ENCODE measurements at places on chromosomes 4 and X.

DNA sequence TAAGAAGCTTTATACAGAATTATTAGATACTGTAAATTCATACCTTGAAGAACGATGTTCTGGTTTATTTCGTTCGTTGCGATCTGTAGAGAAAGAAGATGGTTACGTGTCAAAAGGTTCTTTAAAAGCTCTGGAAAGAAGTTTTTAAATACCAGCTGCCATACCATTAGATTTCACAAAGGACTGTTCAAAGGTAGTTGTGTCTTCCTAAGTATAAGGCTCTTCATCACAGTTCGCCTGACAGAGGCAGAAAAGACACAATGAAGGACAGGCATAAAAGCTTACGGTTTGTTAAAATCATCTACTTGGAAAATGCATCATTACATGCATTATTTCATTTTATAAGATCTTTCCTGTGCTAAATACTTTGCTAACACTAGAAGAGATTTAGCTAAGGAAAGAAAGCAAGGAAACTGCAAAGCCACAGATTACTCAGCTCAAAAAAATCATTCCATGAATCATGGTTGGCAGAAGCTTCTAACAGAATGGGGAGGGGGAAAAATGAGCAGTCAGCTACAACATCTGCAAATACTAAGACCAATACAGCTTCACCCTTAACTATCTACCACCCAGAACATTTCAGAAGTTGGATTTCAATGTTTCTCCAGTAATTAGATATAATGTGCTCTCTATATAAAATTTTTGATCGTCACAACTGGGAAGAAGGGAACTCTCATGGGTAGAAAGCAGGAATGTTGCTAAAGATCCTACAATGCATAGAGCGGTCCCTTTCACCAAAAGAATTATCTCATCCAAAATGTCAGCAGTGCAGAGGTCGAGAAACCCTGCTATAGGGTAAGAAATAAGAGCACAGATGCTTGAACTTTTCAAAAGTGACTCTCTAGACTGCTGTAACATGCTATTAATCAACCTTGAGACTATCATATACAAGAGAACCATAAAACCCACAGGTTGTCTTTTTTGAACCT is 50.7 kb upstream of the PRSS48 start:
- DNase-seq = peak; percentile 89

DNA sequence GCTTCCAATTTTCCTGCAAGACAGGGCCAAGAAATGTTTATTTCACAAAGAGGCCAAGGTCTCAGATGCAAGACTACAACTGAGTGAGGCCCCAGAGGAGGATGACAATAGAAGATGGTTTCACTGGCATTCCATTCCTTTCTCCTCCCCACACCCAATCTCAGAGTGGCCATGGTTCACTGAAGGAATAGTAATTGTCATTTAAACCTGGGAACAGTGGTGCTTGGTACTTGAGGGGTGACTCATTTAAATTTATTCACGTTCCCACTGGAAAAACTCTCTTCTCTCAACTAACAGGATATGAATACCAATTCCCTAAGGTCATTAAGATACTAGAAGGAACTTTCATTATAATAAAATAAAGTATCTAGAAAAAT is 35.3 kb upstream of the CXCL8 start:
- peak; percentile 88 for DNase-seq

DNA sequence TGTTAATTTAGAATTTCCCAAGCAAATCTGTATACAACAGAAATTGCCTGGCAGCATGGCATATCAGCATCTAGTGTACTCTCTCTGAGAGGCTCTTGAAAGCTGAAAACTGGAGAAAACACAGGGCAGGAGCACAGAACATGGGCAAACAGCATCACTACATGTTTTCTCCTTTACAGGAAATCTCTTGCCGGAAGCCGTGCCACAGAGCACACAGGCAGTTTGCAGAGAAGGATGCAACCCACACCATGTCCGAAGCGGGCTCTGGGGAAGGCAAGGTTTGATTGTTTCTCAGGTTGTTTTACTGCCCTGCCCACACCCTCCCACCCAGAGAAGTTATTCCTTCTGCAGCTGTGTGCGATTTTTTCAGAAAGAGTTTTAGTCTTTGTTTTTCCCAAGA is 41.1 kb upstream of the FAM9C start:
- DNase-seq = no peak

DNA sequence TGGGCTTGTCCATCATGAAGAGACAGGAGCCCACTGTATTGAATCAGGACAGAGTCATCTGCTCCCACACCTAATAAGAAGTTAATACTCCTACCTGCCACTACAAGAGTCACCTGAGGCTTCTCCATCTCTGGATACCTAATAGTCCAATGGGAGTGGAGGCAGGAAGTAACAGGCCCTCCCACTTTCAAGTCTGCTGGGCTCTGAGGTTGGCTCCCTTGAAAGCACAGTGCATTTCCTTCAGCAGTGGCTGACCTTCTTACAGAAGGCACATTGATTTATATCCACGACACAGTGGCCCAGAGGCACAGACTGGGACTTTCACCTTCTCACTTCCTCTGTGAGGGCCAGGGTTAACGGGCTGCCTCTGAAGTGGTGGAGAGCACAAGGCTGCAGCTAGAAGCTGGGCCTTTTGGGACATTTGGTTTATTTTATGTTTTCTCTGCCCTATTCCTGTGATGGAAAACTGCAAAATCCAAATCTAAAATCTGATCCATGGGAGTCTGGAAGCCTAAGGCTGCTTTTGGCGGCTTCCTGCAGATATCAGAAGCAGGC is 38.1 kb downstream of the FRG2 start:
- DNase-seq = no peak

DNA sequence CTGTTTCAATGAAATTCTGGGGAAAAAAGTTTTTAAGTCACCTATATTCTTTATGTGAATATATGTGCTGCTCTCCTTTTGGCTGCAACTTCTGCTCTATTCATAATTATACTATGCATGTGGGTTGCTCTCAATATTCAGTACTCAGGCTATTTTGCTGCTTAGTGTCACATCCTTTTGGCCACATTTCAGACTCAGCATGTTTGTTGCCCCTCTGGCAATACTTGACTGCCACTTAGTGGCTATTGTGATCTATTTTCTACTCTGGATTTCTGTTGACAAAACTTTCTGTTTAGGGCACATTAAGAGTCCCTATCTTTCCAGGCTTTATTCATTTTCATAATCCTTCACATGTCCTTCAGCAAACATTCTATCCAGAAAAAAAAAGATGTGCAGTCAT is 15.8 kb upstream of the CT45A1 start:
- no peak for DNase-seq

GRCh38 chrX:78111140-78111931 is 7.3 kb downstream of the PGK1 start:
- no peak for DNase-seq

DNA sequence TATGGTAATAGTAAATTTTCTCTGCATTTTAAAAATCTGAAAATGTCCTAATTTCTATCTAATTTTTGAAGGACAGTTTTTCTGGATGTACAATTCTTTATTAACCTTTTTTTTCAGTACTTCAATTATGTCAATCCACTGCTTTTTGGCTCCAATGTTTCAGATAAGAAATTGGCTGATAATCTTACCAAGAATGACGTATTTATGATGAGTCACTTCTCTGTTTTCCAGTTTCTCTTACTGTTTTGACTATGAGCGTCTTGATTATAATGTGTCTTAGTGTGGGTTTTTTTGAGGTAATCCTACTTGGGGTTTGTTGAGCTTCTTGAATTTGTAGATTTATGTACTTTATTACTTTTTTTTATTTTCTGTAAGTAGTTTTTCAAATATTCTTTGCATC is 47.2 kb downstream of the UGT2B11 start:
- DNase-seq = no peak

DNA sequence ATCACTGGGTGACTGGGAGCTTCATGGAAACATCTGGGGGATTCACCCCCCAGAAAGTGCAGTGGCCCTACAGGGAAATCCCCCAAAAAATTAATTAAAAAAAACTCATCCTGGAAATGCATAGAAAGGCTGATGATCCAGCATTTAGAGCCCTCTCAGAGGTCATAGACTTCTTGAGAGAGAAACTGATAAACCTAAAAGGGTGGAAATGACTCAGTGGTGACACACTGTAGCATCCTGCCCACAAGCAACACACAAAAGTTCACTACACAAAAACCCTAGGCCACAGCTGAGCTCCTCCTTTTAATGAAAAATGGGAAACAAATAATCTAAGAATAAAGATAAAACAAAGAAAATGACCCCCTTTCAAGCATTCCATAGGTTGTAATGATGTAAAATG is 911.5 kb downstream of the GLUD2 start:
- DNase-seq = no peak

DNA sequence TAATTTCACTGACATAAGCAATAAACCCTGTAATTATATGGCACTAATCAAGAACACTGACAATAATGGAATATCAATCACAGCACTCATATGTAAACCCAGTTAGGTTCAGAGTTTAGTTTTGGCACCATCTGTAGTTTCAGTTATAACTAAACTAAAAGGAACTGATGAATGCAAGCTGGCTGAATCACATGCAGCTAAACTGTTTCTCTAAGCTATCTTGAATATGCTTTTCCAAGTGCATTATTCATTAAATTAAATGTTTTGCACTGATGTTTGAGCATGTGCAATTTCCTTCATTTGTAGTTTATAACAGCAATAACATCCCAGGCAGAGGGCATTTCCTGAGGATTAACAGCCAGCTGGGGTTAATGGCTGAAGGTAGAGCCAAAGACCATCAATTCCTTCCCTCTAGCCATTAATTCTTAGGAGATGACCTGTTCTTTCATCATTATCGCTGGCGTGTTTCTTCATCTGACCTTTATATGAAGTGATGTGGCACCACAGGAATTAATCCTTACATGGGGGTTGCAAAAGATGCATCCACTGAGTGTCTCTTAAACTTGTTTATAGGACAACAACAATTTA is 562.8 kb upstream of the IGFBP7 start:
- DNase-seq = no peak

- no peak for DNase-seq
Observed at GRCh38 chr4:5341526-5341925, 290.2 kb downstream of the STK32B start.

- no peak for DNase-seq
Observed at GRCh38 chr4:109682875-109683274, 20.4 kb downstream of the CASP6 start.

DNA sequence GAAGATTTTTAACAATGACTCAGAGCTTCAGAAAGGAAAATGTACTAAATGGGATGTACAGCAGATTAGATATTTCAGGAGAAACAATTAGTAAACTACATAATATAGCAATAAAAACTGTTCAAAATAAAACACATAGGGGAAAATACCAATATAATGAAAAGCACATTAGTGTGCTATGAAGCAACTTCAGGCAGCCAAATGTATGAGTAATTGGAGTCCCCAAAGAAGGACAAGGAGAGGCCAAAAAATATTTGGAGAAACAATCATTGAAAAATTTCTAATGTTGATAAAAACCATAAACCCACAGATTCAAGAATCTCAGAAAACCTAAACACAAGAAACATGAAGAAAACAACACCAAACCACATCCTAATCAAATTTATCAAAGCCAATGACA is 129.3 kb upstream of the CHRDL1 start:
- no peak for DNase-seq

- DNase-seq = no peak
Observed at GRCh38 chr4:176484301-176484984, 164.7 kb downstream of the SPCS3 start.

DNA sequence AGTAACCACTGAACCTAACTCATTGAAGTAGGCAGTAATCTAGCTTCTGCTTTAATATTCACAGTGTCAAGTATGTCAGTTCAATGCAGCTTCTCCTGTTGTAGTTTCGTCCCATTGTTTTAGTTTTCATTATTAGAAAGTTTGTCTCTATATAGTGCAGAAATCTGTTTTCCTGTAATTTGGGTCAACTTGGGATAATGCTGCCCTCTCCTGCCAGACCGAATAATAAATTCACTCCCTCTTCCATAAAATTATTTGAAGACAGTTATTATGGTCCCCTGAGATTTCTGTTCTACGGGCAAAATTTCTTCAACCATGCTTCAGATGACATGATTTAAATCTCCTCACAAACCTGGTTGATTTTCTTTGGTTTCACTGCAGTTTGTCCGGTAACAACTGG is 4.6 kb upstream of the LUZP4 start:
- no peak for DNase-seq
